ENCODE measurements at places on chromosomes 1 and 21.

GRCh38 chr1:102942324-102942723 lies 166.0 kb downstream of the COL11A1 start:
- DNase-seq: no peak

GRCh38 chr1:54556110-54556509 lies 8.1 kb downstream of the ACOT11 start:
- DNase-seq: no peak

DNA sequence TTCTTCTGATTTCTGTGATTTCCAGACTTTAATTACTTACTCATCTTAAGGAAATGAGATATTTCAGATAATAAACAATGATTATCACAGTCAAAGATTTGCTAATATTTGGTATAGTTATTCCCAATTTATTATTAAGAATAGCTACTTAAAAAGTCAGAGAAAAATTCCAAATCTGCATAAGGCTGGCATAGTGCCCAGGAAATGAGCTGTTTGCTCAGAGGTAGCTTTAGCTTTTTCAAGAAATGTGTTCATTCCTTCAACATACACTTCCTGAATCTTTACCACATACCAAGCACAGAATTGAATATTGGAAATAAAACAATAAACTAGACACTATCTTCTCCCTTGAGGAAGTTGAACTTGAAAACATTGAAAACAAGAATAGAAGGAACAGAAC lies 44.3 kb upstream of the KCNK1 start:
- DNase-seq: no peak

DNA sequence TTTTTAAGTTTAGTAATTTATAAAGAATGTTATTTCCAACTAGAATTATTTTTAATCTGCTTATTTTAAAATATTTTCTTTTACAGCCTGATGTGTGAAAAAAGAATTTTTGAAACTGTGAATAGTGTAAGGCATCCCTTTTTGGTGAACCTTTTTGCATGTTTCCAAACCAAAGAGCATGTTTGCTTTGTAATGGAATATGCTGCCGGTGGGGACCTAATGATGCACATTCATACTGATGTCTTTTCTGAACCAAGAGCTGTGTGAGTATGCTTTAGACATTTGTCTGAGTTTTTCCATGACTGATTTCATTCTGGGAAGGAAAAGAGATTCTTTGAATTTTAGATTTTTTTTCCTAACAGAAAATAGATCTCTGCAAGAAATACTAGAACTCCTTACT lies 77.9 kb downstream of the GTF2B start:
- DNase-seq: no peak

- no peak for DNase-seq
Measured at GRCh38 chr1:50666849-50667248, 243.6 kb upstream of the DMRTA2 start.

- no peak for DNase-seq
Measured at GRCh38 chr1:39960431-39960958, 5.5 kb downstream of the MFSD2A start.

DNA sequence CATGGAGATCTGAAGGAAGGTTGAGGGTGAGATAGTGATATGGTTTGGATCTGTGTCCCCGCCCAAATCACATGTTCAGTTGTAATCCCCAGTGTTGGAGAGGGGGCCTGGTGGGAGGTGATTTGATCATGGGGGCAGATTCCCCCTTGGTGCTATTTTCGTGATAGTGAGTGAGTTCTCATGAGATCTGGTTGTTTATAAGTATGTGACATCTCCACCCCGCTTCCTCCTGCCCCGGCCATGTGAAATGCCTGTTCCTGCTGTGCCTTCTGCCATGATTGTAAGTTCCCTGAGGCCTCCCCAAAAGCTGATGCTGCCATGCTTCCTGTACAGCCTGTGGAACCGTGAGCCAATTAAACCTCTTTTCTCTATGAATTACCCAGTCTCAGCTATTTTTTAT lies 451.9 kb upstream of the VAMP3 start:
- no peak for DNase-seq

DNA sequence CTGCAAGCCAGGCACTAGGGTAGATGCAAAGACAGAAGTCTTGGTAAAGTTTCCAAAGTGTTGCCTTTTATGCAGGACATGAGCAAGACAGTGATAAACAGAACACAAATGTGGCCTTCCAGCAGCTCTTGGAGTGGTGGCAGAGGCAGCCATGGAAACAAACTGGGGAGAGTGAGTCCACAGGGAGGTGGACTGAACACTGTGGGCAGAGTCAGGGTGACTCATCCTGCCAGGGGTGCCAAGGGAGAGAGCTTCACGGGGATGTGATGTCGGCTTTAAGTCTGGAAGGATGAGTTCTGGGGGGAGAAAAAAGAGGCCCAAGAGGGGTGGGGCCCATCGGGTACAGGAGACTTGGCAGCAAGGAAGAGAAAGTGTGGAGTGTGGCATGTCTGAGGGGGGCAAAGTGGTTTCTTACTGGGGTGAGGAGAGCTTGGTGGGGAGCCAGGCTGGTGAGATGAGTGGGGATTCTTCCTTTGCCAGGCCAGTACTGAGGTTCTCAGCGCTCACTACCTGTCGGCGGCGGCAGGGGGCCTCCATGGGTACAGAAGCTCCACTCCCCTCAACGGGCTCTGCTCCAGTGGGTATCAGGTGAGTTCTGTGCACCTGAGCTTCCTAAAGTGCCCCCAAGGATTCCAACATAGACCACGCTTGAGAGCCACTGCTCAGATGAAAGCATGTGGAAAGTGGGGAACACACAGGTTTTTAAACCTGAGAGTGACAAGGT lies 41.8 kb downstream of the KIAA0040 start:
- no peak for DNase-seq

- no peak for DNase-seq
Measured at GRCh38 chr1:225581186-225581585, 71.7 kb downstream of the ENAH start.

DNA sequence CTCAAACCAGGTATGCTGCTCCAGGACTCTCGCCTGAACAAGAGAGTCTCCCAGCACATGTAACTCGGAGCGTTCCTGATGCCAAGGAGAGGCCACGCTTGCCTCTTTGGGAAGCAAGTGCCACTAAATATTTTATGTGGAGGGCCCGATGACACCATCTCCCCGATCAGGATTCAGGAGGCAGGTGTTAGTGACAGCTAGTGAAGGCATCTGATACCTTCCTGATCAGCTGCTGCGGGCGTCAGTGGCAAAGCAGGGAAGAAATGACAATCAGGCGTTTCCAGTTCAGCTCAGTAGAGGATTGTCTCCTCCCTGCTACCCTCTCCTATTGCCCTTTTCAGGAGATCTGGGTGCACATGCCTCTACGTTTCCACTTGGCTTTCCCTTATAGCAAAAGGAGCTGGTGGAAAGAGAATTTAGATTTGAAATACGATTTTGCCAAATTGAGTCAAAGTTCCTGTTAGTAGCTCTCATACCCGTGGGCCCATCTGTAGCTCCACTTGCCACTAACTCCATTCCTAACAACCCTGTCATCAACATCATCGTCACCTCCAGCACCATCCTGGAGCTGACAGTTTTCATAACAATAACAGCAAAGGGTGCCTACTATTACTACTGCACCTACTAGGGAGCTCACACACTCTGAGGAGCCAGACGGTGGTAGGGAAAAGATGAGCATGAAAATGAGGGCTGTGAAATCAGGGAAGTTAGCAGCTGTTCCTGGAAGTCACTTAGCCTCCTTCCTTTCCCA lies 21.6 kb downstream of the PLXNA2 start:
- peak; percentile 43 for DNase-seq

DNA sequence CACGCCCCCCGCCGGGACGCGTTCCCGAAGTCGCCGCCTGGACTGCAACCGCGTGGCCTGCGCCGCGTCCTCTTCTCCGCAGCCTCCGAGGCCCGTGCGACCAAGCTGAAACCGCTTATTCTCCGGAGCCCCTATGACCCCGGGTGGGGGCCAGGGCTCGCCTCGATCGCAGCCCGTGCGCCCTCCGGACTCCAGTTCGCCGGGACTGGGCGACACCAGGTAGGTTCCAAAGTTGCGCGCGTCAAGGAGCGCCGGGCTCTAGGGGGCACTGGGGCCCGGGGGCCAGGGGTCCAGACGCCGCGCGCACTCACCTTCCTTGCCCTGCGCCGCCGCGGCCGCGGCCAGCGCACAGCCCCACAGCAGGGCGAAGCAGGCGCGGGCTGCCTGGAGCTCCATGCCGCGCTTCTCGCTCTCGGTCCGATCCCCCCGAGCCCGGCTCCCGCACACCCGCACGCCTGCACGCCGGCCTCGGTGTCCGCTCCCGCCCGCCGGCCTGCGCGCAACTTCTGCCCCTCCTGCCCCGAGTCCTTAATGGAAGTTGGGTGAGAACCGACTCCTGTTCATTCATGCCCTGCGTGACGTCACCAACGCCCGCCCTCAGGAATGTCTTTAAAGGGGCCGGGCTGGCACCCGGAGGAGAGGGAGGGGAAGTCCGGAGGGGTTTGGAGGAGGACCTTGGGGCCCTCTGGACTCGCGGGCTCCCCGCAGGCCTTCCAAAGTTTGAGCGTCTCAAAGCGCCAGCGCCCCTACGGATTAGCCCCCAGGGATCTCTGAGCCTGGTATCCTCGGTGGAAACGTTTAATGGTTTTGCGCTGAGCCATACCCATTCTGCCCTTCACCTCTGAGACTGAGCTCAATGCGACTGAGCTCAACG lies at the start of gene EPHA2:
Gene EPHA2, minus strand, starts transcription at position 533 of the 874 bp plus-strand sequence. Its CDS starts 137 bp downstream, at position 396.
- DNase-seq: peak; percentile 65

Data from trophoblast cell (in vitro differentiated cells and primary cell).